ENCODE measurements at places on chromosomes 3 and 15. TPM values are rescaled to one million over a fixed set of nuclear protein-coding genes. Genes with fewer than 3 reads are reported as not detected.

The TOPAZ1 gene
- not detected for total RNA-seq

The CCDC191 gene
- 1.3 TPM for total RNA-seq

GRCh38 chr3:58116161-58116955, 94.4 kb downstream of the DNASE1L3 start:
- no peak for DNase-seq

The PAK6 gene
- total RNA-seq, result 0.26 TPM

- DNase-seq, result no peak
Measured at GRCh38 chr3:179452176-179452564, 900 bp upstream of the GNB4 start.

The ATP2B2 gene
- 0.16 TPM for total RNA-seq

GRCh38 chr3:99069973-99070372, 168.5 kb upstream of the DCBLD2 start:
- no peak for DNase-seq

GRCh38 chr15:48059791-48060190, 61.0 kb upstream of the SLC24A5 start:
- DNase-seq, result no peak

- DNase-seq, result no peak
Measured at GRCh38 chr3:98449606-98450193, 13.3 kb upstream of the OR5K1 start.

DNA sequence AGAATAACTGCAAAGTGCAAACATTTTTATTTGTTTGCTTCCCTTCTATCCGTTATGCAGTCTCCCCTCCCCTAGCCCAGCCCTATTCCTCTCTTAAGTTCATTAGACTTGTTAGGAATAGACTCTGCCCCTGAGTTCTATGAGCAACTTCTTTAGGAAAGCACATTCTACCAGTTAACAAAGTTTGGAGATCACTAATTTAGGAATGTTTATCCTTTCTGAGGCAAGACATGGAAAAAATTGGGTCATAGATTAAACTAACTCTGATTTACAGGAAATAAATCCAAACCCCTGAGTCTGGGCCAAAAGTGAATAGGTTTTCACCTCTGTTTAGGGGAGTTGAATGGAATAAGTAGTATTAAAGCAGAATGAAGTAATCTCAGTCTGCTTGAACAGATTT, 34.4 kb downstream of the C3orf80 start:
- DNase-seq, result no peak

The MAP1A gene
- 13.8 TPM for total RNA-seq

The KLHL6 gene
- 5.7 TPM for total RNA-seq

DNA sequence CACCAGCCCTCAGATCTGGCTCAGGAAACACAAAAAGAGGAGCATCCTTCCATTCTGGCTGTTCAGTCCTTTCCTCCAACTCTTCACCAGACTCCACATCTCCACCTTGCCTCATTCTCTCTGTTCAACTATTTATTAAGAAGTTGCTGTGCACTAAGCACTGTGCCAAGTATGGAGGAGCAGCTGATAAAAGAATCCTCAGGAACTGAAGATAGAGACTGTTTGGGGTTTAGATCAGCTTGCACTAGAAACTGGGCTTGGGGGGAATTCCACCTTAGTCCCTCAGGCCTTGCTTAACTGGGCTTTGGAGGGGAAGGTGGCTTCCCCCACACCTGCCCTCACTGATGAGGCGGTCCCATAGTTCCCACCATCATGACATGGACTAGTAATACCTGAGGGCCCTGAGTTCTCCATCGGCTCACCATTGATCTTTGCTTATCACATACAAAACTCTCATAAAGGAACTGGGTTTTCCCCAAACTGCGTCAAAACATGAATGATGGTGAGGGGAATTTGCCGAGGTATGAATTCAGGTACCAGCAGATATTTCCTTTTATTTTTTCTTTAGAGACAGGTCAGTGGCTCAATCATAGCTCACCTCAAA, 1.7 kb upstream of the CCR8 start:
- no peak for DNase-seq

The ISG20 gene
- total RNA-seq, result 16.2 TPM

DNA sequence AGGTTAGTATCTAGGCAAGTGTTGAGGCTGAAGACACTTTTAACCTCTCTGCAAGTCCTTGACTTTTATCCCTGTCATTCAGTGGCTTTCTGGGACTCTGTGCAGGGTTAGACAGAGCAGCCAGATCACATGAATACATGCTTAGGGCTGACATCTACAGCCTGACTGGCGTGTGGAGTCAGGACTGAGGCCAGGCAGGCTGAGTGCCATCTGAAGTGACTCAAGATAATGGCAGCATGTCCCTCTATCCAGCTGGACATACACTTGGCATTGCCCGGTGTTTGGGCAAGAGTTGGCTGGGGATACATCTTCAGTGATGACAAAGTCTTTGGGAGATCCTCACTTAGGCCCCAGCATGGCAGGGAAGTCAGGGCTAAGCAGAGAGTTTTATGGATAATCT, 22.4 kb downstream of the DUOX2 start:
- DNase-seq, result peak; percentile 51

Measured in mesenteric fat pad (tissue), 1 donor.